ENCODE measurements at places on chromosomes 12 and 14.

DNA sequence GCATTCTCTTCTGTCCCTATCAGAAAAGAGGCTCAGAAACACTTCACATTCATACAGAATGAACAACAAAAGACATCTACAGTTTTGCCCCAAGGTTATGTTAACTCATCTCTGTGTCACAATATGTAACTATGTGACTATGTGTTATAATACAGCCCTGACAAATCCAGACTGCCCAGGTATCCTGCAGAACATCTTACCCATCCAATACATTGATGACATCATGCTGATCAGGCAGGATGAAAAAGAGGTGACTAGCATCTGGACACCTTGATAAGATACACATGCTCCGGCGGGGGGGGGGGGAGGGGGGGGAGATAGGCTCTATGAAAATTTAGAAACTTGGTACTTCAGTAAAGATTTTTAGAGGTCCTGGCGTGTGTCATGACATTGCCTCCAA, 8.3 kb upstream of the GNS start:
- no peak for DNase-seq

- DNase-seq, result no peak
These were observed 106.1 kb upstream of the FLRT2 start for GRCh38 chr14:85423889-85424288.

DNA sequence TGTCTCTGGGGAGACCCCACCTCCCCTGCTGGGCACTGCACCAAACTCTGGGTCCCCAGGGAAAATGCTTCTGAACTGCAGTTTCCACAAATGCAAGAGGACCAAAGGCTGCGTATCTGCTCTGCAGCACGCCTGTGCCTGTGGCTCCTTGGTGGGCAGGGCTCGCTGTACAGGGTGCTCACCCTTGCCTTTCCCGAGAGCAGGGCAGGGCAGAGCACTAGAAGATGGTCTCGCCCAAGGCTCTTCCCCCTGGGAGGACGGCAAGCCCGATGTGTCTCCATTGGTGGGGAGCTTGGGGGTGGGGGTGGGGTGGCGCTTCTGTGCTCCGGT, 175.3 kb upstream of the RTL1 start:
- DNase-seq, result no peak

GRCh38 chr12:46671102-46671501, 154.7 kb downstream of the SLC38A4 start:
- DNase-seq, result no peak

DNA sequence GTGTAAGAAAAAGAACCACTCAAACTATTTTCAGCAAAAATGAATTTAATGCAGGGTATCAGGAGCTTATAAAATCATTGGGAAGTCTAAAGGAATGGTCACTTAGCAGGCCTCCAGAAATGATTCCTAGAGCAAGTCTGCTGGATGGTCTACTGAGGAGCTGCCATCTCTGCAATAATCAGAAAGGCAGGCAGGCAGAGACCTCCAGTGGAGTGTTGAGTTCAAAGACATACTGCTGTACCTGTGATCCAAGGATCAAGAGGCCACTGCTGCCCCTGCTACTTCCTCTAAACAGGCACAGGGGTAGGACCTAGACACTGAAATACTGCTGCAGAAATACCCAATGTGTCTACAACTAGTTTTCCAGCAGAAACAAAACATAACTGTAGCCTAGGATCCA, 14.5 kb upstream of the KICS2 start:
- no peak for DNase-seq

DNA sequence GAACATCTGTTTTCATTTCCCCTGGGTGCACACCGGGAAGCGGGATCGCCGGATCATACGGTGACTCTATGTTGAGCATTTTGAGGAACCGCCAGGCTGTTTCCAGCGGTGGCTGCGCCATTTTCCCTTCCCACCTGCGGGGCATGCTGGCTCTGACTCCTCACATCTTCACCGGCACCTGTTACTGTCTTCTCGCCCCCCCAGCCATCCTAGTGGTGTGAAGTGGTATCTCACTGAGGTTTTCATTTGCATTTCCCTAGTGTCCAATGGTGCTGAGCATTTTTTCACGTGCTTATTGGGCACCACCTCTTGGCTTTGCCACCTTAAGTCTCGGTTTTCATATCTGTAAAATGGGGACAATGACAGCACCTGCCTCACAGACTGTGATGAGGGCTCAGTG, 44.1 kb upstream of the EML1 start:
- no peak for DNase-seq
